Stimulated activated CD4-positive, alpha-beta T cell treated with anti-CD3 and anti-CD28 coated beads, Interleukin-1b, Interleukin-23, amount 100 ng/mL, for 4 hours (primary cell): ENCODE measurements at places on chromosomes 5 and 9.

DNA sequence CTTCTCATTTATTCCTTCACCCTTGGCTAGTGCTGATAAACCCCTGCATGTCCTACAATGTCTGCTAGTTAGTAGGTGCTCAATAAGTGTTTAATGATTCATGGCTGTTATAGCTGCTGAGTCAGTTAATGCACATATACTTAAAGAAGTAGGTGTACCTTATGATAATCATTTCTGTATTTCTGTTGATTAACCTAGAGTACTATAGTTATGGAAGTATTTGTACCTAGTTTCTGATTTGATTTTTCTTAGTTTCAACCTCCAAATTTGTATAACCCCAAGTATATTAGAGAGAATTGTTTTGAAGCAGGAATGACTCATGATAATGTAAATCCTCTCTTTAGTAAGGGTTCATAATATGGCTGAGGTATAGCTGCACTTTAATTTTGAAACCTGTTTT, 8.9 kb downstream of the SMAD5 start:
- DNase-seq: no peak

DNA sequence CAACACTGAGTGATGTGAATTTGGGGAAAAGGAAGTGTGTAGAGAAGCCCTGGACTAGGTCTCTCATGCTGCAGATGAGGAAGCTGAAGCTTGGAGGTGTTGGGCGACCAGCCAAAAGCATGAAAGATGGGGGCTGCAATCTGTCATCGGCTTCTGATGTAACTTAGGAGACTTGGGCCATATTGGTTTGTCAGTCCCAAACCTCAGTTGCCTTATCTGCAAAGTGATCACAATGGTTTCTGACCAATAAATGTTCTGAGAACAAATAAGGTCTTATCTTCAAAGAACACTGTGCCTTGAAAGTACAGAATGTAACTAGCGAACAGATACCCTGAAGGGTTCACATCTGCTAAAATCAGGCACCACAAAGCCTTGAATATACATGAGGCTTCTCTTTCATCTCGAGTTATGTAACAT, 198.4 kb upstream of the NR3C1 start:
- DNase-seq: no peak

GRCh38 chr5:134466241-134467069, 54.8 kb upstream of the CDKN2AIPNL start:
- DNase-seq: peak; percentile 24

GRCh38 chr5:144882739-144883283, 712.1 kb downstream of the KCTD16 start:
- DNase-seq: no peak

DNA sequence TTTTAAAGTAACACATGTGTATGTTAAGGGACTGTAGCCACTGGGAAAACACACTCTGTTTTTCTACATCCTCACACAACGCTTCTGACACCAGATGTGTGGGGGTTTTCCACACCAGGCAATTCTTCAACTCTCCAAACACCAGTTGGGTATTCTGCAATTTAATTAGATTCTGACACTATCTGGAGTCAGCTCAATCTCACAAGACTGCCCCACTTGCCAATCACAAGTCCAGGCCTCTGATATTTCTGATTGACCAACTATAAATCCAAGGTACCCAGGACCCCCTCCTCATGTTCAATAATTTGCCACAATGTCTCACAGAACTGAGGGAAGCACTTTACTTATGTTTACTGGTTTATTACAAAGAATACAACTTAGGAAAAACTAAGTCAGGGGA, 60.5 kb upstream of the CTXN3 start:
- no peak for DNase-seq

- DNase-seq: no peak
Observed at GRCh38 chr5:164680216-164680615, 1174.8 kb downstream of the MAT2B start.

DNA sequence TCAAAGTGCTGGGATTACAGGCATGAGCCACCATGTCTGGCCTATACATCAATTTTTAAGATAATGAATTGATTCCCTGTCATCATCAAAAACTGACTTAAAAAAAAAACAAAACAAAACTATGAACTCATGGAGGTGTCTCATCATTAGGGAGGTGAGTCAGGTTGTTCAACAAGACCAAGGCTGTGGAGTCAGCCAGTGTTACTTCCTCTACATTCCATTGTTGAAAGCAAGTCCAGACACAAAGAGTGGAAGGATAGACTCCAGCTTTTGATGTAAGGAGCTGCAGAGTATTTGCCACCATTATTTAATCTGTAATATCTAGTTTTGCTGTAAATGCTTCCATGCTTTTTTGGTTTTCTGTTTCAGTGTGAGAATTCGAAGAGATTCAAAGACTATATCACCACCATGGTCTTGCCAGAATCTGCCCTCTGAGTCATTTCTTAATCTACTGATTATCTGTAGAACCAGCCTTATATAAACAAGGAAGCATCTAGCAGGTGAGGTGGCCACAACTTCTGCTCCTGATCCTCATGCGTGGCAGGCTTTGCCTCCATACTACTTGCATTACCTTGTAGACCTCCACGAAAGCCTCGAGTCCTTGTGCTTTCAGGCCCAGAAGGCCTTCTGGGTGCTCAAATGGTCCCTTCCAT, 156.1 kb downstream of the FGF1 start:
- no peak for DNase-seq

DNA sequence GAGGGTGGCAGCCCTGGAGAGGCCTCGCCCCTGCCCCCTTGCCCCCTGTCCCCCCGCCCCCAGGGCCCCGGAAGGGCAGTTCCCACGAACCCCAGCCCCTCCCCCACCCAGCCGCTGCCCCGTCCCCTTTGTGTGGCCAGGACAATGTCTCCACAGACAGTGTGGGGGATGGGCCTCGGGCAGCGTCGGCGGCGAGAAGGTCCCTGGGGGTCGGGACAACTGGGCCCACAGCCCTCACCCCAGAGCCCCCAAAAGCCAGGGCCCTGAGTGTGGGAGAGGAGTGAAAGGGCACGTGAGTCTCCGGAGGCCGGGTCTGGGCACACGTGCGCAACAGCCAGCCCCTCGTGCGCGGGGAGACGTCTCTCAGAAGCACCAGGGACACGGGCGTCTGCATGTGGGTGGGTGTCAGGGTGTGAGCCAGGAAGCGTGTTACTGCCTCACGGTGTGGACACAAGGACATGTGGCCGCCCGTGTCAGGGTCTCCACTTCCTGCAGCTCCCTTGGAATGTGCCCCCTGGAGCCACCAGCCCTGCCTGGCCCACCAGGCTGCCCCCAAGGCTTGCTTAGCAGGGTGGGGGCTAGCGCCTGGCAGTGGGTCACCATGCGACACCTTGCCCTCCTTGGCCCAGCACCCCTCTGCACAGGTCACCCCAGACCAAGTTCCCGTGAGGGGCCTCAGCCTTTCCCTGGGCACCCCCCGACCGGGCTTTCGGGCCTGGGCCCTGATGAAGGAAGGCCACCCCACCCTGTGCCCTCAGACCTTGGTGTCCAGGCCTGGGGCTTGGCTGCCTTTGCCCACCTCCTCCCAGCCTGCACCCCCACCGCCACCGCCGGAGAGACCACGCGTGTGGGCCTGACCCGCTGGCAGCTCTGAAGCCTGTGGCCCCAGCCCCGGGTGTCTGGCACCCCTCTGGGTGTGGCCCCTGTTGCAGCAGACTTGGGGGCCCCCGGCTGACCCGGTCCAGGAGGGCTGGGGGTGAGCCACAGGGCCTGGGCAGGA, 12.8 kb upstream of the NRARP start:
- DNase-seq: no peak

GRCh38 chr5:35919191-35919590, 19.2 kb downstream of the CAPSL start:
- DNase-seq: no peak

DNA sequence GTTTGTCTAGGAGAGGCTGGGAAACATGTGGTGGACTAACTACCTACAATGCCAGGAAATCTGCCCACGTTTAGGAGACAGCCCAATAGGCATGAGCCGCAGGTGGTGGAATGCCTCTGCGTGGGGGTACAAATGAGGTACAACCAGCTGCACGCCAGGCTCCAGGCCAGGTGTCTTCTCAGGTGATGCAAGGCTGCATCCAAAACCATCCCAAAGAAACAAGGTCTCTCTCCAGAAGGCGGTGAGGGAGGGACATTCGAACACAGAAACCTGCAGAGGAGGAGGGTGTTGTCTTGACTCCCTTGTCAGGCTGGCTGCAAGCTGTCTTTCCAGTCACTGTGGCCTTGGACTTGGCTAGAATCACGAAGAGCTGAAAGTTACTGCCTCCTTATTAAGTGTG, 11.6 kb downstream of the ANKH start:
- DNase-seq: no peak
